ENCODE measurements at places on chromosomes 4 and X.

- DNase-seq: no peak
Measured at GRCh38 chr4:168516841-168517240, 20.0 kb downstream of the PALLD start.

DNA sequence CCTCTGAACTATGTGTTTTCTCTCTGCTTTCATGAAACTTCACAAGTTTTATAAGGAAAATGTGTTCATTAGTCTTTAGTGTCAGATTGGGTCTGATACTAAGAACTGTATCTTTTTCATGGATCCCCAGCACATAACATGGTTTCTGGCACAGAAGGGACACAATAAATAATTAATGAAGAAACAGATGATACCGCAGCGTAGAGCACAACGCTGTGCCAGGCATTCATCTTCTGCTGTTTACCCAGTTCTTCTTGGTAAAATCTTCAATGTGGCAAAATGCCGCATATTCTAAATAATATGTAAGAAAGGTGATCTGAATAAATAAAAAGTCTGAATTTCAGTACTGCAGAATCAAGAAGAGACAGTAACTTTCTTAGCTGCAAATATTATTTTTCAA is 12.3 kb downstream of the SCARB2 start:
- no peak for DNase-seq

GRCh38 chr4:7512946-7513345 is 78.2 kb upstream of the PSAPL1 start:
- DNase-seq: no peak

GRCh38 chr4:94801016-94801415 is 43.3 kb downstream of the BMPR1B start:
- DNase-seq: no peak

DNA sequence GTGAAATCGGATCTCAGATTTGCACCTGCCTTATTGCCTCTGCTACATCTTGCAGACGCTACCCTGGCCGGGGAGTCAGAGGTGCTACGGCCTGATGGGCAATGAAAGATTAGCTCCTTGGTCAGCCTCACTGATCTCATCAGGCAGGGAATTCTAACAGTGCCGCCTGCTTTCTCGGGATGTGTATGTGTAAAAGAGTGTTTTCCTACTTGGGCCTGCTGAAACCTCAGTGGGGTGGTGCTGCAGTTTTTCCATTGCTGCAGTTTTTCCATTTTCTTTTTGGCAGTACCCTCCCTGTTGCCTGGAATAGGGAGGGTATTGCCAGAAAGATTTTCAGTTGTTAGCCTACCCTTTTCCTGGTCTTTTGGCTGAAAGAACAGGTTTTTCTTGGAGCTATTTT is 117.5 kb downstream of the CDKL5 start:
- DNase-seq: no peak

- DNase-seq: no peak
Measured at GRCh38 chr4:152935143-152935542, 980 bp upstream of the FHDC1 start.

DNA sequence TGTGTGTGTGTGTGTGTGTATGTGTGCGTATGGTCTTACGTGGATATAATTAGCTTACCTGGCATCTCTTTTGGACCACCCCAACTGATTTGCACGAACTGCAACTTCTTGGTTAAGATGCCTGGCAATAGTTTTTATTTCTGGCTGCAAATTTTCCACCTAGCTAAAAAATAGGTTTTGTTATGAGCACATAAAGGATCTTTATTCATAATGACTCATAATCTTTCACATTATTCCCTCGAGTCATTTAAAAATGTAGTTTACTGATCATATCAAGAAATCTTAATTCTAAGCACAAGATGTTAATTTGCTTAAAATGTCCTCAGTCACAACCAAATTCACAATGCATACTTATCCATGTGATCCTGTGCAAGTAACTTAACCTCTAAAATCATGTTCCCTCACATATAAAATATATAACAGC is 1.5 kb downstream of the COX18 start:
- no peak for DNase-seq
